CD4-positive, alpha-beta memory T cell (primary cell): ENCODE measurements at places on chromosomes 1 and 21.

- DNase-seq, result no peak
Measured at GRCh38 chr1:110187139-110187890, 22.8 kb upstream of the KCNC4 start.

DNA sequence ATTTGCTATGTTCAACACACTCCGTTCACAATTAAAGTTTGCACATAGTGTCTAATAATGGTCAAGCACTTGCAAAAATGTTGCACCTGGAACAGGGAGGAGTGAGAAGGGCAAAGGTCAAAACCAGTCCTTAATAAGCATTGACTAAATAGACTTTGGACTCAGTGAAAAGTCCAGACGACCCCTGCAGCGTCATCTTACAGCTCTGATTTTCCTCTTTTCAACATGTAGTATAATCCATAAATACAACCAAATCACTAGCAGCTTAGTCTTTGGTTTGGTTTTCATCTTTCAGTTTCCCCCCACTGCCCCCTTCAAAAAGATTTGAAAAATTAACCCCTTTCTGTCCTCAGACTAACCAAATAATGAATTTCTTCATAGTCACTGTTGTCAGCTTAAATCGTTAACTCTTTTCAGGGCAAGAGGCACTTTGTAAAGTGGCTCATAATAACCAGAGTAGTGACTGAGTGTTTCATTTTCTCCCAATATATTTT lies 290.3 kb downstream of the PTPRC start:
- no peak for DNase-seq

DNA sequence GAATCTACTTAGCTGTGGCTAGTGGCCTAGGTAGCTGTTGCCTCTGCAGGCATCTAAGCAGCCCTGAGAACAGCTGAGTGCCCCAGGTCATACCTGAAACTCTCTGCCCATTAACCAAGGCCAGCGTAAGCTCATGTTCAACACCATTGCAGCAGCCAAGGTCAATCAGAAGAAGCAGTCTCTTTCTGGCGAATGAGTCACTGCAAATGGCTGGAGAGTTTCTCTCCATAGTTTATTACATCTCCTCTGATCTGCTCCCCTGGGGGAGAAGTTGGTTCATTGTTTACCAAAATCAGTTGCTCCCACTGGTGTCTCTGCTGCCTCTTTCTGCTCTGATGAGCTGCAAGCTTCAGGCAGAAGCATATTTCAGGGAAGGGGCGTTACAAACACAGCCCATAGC lies 6.9 kb upstream of the BCL9 start:
- no peak for DNase-seq

DNA sequence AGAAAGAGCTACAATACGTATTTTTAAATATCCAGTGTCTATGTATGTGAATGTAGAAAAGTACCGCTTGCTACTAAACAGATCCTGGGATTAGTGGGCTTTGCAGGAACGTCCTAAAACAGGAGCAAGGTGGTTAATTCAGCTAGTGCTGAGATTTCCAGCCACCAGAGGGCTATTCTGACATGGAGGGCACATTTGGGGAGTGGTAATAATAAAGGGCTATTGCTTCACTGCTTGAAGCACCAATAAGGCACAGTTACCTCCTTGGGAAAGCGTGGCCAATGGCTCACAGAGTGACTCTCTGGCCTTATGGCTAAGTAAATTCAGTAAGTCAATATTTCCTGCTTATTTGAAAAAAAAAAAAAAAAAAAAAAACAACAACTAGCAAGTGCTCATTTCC lies 152.4 kb downstream of the GABPA start:
- DNase-seq, result no peak

DNA sequence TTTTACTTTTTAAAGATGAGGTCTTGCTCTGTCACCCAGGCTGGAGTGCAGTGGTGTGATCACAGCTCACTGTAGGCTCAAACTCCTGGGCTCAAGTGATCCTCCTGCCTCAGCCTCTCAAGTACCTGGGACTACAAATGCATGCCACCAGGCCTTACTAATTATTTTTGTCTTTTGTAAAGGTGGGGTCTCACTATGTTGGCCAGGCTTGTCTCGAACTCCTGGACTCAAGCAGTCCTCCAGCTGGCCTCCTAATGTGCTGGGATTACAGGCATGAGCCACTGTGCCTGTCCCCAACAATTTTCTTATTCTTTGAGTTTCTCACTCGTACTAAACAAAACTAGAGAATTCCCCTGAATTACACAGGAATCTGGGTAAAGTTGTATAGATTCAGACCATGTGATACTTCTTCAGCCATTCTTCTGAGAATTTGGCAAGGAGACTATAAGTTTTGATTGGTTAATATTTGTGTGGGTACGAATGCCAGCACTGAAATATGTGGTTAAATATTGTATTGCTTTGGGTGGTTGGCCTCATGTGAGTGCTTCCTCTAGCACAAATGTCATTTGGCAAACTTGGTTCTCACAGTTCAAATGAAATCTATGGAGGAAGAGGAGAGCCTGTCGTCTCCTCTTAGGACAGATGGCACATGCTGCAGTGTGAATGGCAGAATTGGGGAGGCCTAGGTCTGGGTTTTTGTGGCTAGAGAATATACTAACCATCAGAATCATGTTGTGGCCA lies 104.9 kb downstream of the RUNX1 start:
- DNase-seq, result no peak

DNA sequence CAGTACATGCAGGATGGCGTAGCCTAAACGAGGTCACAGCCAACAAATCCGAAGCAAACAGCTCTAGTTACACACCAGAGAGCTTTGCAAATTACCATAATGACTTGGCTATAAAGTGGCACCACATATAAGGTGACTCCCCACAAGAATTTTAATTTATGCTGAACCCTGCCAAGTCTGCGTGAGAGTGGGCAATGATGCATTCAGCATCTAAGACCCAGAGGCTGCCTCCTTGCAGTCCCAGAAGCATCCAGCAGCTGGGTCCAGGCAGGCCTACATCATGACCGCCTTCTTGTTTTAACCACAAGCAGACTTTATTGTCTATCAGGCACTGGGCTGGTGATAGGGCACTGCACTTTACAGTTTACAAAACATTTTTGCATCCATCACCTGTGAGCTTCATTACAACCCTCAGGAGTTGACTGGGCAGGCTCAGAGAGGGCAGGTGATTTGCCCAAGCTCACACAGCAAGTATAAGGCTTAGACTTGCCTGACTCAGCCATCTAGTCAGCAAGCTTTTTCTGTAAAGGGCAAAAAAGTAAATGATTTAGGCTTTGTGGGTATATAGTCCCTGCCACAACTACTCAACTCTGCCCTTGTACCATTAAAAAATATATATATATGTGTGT lies 134.6 kb downstream of the GLIS1 start:
- DNase-seq, result no peak

GRCh38 chr1:20477348-20478056 lies 8.5 kb downstream of the CAMK2N1 start:
- DNase-seq, result no peak

- DNase-seq, result no peak
Measured at GRCh38 chr1:73910466-73910865, 287.5 kb downstream of the LRRIQ3 start.

- peak; percentile 27 for DNase-seq
Measured at GRCh38 chr1:12407050-12407961, 177.5 kb downstream of the VPS13D start.

DNA sequence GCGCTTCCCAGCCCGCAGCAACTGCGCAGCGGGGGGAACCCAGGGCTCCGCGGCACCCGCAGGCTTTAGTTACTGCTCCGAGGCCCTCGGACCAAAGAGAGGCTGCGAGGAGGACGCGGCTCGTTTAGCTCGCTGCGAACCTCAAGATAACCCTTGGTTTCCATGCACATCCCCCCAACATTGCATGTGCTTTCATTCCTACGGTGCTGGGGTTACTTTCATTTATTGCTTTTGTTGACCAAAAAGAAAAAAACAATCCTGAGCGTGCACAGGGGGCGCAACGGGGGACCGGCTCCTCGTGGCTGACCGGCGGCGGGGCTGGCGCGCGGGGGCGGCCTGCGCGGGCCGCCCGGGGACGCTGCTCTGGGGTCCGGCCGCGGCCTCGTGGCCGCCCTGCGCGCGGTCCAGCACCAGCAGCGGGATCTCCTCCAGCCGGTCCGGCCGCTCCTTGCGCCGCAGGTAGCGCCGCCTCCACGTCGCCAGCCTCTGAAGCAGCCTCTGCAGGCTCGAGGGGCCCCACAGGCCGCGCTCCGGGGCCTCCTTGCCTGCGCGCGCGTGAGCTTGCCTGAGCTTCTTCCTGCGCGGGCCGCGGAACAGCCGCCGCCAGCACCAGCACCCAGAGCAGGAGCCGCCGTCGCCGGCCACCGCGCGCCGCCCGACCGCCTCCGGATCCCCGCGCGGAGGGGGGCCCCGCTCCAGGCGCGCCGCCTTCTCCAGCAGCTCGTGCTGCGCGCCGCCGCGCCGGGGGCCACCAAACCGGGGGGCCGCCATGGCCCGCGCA lies 77.4 kb downstream of the DESI2 start:
- peak; percentile 15 for DNase-seq

DNA sequence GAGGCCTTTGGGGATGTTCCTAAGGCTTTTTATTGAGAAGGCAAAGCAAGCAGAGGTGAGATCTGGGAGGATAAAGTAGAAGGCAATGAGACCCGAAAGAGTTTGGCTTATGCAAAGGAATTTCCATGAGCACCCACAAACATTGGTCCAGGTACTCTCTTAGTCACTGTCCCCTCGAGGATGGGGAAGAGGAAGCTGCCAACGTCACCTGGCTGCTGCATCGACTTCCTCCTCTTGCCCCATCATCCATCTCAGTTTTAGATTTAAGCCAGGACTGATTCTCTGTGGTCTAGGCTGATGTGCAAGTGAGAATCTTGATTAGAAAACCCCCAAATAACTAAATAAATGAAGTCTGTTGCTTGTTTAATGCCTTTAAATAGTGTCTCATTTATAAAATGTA lies 28.7 kb downstream of the RUNX1 start:
- no peak for DNase-seq

GRCh38 chr1:153631047-153632022 lies 2.5 kb upstream of the CHTOP start:
- no peak for DNase-seq

DNA sequence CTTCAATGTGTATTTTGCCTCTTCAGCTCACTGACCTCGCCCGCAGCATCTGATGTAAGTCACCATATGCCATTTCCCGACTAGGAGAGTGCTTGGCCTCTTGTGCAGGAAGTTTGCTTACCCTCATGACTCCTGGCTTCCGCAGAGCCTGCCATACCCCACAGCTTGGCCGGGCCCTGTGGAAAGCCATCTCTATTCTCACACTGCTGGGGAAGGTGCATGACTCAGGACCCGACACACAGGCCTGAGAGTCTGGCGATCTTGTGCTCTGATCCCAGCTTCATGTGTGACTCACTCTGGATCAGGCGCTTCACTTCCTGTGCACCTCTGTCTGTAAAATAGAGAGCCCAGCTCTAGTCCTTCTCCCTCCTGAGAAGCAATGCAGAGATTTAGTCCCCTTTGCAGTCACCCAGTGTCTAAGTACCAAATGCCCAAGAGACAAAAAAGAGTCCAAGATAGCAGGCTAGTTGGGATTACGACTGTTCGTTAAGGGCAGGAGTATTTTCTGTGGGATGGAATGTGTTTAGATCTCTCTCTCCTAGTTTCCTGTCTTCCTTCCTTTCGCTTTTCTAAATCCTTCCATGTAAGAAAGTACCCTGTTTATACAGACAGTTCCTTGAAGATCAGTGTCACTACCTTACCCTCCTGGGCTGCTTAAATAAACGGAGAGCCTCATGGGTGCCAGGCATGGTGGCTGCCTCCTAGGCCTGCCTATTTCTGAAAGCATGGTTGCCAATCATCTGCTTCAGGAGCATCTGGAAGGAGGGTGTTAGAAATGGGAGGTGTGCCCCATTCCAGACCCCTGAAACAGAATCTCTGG lies 62.8 kb upstream of the KIF26B start:
- no peak for DNase-seq

GRCh38 chr1:228005511-228006033 lies 1.2 kb upstream of the WNT3A start:
- DNase-seq, result no peak

DNA sequence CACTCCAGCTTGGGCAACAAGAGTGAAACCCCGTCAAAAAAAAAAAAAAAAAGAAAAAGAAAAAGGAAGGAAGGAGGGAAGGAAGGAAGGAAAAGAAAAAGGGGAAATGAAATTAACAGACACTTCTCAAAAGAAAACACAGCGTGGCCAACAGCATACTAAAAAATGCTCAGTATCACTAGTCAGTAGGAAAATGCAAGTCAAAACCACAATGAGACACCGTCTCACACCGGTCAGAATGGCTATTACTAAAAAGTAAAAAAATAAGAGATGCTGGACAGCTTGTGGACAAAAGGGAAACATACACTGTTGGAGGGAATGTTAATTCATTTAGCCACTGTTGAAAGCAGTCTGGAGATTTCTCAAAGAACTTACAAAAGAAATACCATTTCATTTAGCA lies 369.5 kb upstream of the BRINP3 start:
- no peak for DNase-seq

- DNase-seq, result no peak
Measured at GRCh38 chr1:27469334-27469733, 20.6 kb downstream of the WASF2 start.

DNA sequence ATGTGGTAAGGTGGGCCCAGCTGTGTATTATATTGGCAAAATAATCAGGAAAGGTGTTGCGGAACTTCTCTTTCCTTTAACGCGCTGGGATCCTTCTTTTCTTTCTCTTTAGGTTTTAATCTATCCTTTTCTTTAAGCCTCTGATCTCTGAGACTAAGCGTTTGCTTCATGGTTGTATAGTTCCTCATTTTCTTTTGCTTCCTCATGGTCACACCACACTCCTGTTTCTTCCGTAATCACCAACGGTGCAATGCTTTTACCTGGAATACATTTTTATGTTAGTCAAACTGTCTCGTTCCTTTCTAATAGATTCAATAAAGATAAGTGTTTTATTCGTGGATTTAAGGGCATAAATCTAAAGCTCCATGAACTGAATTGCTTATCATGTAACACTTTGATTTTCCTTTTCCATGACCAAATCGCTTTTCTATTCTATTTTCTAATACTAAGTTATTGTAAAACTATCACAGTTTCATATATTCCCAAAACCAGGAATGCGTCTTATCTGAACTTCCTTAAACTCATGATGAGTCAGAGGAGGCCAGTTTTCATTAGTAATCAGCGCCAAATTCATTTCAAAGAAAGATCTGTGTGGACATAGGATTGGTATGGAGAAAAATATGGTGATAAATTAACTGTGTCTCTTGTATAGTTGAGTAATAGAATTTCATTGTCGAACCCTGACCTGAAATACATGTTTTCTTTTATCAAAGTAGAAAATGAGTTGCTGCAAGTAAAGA lies 12.2 kb downstream of the SDCCAG8 start:
- no peak for DNase-seq

- DNase-seq, result peak; percentile 91
Measured at GRCh38 chr1:1200876-1201810, 5.2 kb downstream of the TNFRSF18 start.

DNA sequence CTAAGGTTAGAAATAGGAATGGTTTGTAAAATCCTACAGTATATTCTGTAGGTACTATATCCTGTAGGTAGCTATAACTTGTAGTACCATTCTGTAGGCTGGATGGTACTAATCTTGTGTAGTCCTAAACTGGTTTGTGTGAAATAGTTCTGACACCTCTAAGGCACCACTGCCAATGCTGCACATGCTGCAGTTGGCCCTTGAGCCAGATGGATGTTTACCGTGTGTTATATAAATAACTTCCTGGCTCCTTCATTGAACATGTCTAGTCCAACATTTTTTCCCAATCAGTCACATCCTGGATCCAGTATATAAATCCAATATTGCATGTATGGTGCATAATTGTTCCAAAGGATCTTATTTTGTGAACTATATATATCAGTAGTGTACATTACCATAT lies 89.5 kb upstream of the GNG4 start:
- no peak for DNase-seq

GRCh38 chr1:117094841-117095604 lies 26.5 kb downstream of the TRIM45 start:
- no peak for DNase-seq
